Stimulated activated CD4-positive, alpha-beta T cell treated with anti-CD3 and anti-CD28 coated beads, TNF-alpha, amount 100 ng/mL, for 48 hours (primary cell): ENCODE measurements at places on chromosomes 4 and X.

DNA sequence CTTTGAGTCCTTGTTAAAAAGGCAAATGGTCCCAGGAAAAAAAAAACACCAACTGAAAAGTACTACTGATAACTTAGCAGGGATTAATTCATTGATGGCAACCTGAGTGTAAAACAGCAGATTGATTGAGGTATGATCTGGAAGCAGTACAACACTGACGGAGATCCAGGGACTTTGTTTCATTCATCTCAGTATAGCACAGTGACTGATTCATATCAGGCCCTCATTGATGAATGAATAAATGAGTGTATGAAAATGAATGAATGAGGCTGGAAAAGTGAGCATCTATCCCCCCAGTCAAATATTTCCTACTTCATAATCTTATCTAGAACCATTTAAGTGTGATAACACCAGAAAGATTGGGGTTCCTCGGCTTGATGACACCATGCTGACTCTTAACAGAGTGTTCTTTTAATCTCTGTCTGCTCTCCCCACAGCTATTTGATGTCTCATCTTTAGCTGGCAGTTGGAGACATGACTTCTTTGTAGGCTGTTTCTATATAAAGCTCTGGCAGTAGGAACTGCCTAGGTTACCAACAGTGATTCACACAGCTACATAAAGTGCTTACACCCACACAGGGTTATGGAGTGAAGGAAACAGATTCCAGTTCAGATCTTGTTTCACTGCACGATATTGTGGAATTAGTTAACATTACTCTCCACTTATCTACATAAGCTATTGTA, 18.6 kb upstream of the RNF128 start:
- DNase-seq: no peak

- DNase-seq: no peak
Measured at GRCh38 chrX:138925330-138925729, 213.8 kb upstream of the FGF13 start.

DNA sequence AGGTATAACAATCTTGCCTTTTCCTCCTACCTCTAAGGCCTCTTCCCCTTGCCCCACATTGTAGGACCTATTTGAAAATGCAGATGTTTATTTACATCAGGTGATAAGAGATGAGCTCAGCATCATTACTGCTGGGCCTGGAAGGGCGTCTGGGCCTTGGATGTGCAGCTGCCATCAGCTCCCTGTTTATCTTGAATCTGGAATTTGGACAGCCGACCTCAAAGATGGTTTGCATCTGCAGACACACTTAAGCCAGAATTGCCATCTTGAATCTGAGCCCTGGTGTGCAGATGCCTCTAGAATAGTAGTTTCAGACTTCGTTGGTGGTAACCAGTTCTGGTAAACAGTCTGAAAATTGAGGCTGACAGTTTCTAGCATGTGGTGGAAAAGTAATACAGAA, 59.0 kb downstream of the FAM193A start:
- no peak for DNase-seq

GRCh38 chrX:38365954-38366353, 13.6 kb downstream of the OTC start:
- DNase-seq: no peak

GRCh38 chr4:74375824-74376426, 11.0 kb downstream of the EREG start:
- DNase-seq: no peak

GRCh38 chrX:50615570-50616158, 145.0 kb upstream of the DGKK start:
- DNase-seq: no peak

- DNase-seq: no peak
Measured at GRCh38 chr4:172007889-172008288, 194.7 kb downstream of the GALNTL6 start.

DNA sequence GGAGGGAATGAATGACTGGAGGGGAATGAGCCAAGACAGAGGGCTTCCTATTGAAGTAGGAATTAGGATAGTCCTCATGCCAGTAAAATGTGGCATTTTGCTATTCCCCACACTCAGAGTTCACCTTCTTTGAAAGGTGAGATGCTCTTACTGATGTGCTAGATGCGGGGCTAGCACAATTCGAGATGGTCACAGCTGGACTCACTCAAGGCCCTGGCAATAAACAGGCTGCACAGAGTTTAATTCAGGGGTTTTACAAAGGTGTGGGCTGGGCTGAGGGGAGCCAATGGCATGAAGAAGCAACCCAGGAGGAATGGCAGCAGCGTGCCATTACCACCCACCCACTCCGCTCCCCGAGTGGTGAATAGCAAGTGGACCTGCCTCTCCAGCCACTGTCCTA, 55.1 kb downstream of the ENPP6 start:
- no peak for DNase-seq

GRCh38 chr4:106615410-106615945, 246.9 kb upstream of the GIMD1 start:
- DNase-seq: no peak

DNA sequence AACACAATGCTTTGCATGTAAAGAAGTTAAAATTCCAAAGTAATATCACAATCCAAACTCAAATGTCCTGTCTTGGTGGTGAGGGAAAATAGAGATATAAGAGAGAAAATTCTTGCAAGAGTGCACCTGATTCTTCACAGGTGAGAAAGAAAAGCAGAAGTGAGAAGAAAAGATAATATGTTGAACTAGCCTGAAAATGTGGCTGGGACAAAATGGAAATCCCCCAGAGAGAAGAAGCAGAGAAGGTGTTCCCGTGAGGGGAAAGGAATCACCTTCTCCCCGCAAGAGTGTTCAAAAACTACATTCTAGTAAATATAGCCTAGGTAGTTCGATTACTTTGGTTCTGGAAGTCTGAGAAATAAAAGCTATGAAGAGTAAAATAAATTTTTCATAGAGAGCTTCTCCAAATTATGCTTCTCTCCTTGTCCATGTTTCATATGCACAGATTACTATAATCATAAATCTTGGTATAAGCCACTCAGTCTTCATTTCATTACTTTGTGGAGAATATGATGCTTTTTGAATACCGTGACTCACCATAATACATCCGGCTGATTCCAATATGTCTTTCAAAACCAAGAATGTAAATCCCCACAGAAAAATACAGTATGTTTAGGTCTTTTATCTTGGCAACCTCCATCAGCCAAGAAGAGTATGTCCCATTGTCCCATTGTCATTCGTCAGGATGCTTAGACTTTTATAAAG, 63.1 kb downstream of the COX18 start:
- no peak for DNase-seq

DNA sequence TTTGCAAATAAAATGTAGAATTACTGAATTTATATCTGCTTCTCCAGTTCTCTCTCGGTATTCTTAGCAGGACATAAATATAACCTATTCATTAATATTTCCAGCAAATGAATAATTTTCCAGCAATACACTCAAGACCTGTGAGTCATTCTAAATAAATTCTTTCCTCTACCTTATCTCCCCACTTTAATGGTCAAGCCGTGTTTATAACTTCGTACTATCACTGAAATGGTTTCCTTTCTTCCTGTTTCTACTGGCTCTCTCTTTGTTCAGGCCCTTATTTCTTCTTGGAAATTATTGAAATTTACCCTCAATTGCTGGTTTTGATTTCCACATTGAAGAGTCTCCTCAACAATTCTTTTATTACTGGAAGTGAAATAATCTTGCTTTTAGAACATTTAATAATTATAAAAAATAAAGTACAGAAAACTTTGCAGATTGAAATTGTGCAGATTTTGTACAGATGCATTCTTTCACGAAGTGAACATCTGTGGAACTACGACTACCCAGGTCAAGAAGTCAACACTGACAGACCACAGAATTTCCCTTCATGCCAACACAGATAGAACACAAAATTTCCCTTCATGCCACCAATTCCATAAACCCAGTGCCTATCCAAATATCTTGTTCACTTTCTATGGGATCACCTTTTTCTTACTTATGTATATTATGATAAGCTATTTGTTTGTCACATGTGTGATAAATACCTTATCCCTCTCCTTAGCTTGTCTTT, 205.7 kb downstream of the FAT4 start:
- no peak for DNase-seq

GRCh38 chr4:15240764-15241163, 187.1 kb upstream of the C1QTNF7 start:
- no peak for DNase-seq

DNA sequence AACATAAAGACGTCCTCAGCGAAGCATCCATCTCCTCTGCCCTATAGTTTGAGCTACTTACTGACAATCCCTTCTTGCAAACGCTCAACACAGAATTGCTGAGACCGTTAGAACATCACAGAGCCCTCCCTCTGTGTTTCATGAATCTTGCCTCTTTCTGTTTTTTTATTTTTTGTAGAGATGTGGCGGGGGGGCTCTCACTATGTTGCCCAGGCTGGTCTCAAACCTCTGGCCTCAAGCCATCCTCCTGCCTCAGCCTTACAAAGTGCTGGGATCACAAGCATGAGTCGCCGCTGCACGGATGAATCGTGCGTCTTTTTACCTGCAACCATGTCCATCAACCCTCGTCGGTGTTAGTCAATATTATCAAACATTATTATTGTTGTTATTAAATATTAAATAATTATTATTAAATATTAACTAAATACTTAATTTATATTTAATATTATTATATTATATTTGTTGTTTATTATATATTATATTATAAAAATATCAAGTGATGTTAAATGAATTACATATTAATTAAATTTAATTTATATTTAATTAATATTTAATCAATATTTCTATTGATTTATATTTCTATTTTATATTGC, 200.7 kb downstream of the CRLF2 start:
- DNase-seq: no peak

GRCh38 chr4:145921231-145921630, 17.4 kb downstream of the ZNF827 start:
- no peak for DNase-seq

- DNase-seq: no peak
Measured at GRCh38 chr4:109248322-109248900, 54.0 kb downstream of the COL25A1 start.

DNA sequence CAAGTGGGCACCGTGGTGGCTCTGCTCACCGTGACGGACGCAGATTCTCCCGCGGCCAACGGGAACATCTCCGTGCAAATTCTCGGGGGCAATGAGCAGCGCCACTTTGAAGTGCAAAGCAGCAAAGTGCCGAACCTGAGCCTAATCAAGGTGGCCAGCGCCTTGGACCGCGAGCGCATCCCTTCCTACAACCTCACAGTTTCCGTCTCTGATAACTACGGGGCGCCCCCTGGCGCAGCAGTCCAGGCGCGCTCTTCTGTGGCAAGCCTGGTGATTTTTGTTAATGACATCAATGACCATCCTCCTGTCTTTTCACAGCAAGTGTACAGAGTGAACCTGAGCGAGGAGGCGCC, 2.7 kb downstream of the FAT4 start:
- DNase-seq: no peak

DNA sequence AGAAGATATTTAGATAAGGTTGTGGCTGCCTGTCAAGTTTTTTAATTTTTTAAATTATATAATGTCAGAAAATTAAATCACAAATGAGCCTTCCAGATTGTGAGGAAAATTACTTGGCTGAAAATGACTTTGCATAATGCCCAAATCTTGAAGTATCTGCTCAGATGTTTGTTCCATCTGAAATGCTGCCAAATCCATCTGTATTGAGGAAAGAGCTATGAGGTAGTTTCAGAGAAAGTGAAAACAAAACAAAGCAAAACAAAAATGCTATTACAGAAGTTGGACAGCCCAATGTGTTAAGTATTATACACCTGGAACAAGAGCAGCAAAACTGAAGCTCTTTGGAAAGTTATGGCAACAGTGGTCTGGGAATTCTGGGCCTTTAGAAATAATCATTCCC, 23.3 kb upstream of the GUCY1B1 start:
- DNase-seq: no peak

DNA sequence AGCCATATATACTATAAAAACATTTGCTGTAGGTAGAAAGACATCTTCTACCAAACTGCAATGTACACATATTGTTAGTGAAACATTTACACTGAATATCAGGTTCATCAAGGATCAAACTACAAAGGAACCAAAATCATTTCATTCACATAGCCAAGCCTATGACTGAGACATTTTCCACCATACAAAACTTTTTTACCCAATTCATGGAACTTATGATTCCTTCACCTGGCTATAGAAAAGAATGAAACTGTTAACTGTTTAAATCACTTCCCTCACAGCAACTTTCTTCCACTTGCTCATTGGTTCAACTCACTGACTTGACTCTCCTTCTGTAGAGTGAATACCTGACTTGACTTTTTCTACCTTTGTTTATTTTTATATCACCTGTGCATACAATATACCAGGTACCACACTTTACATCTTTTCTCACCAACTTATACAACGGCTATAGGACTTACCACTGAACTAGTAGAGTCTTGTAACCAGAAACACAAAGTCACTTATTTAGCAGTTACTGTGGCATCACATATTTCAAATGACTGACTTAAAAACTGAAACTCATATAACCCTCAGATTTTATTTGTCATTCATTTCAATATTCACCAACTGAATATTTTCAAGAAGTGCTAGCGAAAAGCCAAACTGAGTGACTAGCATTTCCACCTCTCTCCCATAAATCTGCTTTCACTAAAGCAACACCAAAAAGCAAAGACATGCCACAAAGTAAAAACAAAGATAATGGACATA, 30.9 kb downstream of the CAMK2D start:
- DNase-seq: no peak

DNA sequence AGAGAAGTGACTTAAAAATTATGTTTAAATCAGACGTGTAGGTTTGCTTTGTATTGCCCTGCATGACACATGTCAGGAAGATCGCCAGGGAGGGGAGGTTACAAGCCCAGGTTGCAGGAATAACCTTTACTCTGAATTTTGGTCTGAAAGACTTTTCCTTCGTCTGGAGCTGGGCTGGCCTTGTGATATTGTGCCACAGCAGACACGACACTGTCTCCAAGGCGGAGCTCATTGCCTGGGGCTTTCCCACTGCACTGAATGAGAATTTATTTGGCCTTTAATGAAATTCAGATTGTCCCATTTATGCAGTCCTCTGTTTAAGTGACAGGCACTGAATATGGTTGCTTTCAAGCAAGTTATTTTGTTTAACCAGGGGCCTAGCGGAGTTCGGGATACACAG, 45.1 kb downstream of the RHOH start:
- DNase-seq: no peak

DNA sequence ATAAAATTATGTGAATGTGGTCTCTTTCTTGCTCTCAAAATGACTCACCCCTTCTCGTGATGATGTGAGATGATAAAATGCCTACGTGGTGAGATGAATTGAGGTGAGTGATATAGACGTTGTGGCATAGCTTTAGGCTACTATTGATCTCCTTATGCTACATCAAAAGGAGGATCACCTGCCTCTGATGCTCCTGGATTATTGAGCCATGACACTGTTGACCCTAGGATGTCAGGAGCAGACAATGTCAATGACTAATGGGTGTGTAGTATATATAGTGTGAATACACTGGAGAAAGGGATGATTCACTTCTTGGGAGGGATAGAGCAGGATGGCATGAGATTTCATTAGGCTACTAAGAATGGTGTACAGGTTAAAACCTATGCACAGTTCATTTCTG, 210.7 kb upstream of the PRPS2 start:
- no peak for DNase-seq

DNA sequence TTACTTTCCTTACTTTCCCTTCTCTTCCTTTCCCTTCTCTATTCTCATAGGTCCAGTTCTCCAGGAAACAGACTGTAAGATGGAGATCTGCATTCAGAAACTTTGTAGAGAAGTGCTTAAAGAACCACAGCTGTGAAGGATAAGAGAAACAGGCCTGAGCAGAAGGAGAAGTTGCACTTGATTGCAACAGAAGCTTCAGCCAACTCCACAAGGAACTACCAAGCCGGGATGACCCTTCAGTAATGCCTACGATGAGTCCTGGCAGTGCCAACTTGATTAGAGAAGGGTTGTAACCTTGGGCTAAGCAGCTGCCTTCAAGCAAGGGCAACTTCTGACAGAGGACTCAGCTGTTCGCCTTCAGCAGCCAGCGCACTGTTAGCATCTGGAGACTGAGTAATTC, 413.3 kb upstream of the RASGEF1B start:
- DNase-seq: no peak
